ENCODE measurements at places on chromosomes 6 and 20. TPM values are rescaled to one million over a fixed set of nuclear protein-coding genes. Genes with fewer than 3 reads are reported as not detected.

DNA sequence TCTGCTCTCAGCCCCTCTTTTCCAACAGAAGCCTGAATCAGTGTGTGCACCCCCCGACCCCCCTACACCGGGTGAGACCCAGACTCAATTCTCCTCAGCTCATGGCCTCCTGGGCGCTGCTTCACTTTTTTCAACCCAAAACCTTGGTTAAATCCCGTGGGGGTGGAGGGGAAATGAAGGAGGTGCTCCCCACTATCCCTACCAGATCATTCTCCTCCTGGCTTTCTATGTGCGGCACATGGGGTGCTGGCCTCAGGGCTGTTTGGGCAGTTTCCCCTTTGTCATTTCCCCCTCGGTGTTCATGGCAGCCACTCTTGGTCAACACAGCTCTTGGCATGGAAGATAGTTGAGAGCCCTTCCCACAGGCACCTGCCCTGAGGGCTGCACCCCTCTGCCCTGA lies 4.6 kb downstream of the CST4 start:
- no peak for DNase-seq

GRCh38 chr6:33761922-33762629 lies 15.4 kb upstream of the IP6K3 start:
- DNase-seq = no peak

GRCh38 chr6:150569161-150569560 lies 30.5 kb upstream of the PLEKHG1 start:
- DNase-seq = no peak

DNA sequence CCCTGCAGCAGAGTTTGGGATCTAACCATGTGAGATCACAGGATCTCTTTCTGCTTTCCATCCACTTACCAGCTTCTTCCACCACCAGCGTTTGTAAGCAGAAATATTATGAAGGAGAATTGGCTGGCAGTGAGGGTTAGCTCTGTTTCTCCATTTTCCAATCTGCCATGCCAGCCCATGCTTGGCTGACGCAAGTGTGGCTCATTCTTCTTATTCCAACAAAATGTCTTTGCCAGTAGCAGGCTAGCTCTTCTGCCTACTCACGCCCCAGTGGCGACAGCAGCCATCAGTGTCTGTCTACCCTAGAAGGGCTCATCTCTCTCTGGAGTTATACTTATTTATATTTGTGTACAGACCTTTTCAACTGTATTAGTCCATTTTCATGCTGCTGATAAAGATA lies 286.2 kb downstream of the FARS2 start:
- no peak for DNase-seq

DNA sequence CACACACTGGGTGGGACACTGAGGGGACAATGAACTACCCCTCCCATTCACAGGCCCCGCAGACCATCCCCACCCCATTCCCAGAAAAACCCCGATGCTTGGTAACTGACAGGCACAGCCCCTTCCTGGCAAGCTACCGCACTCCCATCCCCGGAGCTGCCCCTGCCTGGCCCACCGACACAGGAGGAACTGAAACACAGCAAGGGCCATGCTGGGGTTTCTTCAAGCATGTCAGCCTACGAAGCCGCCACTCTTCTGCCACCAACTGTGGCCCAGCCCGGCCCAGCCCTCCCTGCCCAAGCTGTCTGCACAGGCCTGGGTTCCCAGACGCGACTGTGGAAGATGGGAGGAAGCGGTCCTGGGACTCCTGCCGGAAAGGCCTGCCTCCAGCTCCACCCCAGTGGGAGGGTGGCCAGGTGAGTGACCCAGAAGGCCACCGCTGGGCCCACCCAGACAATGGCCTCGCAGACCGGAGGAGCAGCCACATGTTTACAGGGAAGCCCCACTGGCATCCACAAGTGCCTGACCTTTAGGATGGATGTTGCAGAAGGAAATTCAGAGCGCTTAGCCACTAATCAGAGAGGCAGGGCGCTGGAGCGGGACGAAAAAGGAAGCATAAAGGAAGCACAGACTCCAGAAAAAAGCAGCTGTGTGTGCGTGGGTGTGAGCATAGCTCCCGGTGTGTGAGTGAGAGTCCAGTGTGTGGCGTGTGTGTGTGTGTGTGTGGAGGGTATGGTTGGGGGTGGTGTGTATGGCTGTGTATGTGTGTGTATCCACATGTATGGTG lies 91.6 kb downstream of the PRND start:
- peak; percentile 41 for DNase-seq

DNA sequence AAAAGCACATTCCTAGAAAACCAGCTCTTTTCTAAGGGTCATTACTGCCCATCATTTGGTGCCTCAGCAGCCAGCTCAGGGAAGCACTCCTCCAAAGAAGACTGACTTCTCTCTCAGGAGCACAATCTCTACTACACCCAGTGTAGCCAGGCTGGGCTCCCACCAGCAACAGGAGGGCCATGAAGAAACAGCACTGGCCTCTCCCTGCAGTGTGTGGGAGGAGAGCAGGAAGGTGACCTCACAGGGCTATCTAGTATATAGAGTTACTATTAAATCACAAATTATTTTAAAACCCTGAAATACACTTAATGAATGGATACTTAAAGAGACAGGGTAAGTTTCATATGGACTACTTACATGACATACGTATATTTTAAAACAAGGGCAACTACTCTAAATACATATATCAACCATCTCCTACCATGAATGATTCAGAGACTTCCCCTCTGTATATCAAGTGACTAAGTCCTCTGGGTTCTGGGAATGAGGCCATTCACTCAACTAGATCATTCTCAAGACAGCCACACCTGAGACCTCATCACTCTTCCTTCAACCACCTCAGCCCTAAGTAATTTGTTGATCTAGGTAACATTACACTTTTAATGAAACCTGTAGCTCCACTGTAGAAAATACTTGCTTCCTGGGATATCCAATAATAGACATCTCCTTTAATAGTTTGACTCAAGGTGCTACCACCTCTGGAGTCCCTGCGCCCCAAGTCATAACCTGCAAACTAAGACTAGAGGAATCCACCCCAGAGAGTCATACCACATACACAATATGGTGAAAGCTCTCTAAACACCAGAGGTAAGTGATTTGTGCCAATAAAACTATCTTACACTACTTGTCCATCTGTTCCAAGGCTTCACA lies 25.2 kb downstream of the TBX18 start:
- no peak for DNase-seq

- no peak for DNase-seq
Measured at GRCh38 chr6:147048930-147049329, 155.3 kb upstream of the STXBP5 start.

DNA sequence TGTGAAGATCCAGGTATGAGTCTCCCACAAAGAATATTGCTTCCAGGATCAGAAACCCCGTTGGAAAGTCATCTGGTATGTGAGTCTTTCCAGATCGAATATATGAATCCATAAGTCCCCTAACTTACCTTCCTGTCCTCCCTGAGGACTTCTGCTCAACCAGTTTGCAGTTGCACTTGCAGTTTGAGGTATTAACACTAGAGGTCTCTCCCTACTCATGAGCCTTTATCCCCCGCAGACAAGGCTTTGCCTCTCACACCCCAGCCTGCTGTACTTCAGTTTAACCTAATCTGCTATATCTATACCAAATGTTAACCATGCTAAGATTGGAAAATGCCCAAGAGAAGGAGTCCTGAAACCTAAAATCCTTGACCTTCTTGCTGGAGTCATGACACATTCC lies 135.3 kb upstream of the DEFB112 start:
- DNase-seq = no peak

DNA sequence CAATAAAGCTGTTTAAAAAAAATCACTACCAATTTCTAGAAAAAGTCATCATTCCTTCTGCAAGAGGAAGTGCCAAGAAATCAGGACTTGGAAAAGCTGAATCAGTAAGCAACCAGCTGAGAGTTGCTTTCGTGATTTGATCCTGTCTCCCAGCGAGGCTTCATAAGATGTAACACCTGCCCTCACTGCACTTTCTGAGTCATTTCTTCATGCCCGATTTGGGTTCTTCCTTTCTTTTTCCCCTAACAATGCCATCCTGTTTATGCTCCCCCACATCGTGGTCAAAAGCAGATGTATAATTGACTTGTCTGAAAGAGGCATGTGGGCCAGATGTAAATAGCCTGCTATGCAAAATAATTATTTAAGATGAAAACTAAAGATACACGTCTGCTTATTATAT lies 52.1 kb downstream of the RIPOR2 start:
- DNase-seq = no peak

DNA sequence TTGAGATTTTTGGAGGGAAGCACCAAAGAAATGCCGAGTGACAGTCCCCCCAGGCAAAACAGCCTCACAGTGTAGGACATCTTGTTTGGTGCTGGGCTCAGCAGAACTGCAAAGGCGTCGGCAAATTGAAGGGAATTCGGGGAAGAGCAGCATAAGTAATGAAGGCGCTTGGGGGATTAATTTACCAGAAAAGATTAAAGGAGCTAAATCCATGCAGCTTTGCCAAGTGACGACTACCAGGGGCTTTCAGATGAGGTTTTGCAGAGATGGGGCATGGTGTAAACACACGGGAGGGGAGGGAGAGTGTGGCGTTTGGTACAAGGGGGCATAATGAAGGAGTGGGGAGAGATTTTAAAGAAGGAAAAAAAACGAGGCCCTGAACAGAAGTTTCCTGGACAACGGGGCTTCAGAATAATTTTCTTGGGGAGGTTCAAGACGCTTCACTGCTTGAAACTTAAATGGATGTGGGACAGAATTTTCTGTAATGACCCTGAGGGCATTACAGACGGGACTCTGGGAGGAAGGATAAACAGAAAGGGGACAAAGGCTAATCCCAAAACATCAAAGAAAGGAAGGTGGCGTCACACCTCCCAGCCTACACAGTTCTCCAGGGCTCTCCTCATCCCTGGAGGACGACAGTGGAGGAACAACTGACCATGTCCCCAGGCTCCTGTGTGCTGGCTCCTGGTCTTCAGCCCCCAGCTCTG lies 45.4 kb upstream of the CDH22 start:
- DNase-seq = no peak

DNA sequence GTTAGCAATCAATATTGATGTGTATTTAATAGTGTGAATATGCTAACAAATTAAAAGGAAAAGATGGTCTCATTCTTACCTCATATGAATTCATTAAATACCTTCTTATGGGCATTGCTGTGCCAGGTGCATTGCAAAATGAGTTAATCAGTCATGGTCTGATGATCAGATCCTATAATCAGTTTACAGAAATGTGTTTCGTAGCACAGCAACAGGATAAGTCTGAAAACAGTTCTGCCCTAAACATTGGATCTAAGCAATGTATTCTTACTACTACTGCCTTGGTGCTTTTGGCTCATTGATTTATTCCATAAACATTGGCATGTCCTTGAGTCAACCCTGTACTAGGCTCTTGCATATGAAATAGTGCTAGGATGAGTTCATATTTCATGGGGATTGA lies 417.0 kb upstream of the JAG1 start:
- DNase-seq = no peak

DNA sequence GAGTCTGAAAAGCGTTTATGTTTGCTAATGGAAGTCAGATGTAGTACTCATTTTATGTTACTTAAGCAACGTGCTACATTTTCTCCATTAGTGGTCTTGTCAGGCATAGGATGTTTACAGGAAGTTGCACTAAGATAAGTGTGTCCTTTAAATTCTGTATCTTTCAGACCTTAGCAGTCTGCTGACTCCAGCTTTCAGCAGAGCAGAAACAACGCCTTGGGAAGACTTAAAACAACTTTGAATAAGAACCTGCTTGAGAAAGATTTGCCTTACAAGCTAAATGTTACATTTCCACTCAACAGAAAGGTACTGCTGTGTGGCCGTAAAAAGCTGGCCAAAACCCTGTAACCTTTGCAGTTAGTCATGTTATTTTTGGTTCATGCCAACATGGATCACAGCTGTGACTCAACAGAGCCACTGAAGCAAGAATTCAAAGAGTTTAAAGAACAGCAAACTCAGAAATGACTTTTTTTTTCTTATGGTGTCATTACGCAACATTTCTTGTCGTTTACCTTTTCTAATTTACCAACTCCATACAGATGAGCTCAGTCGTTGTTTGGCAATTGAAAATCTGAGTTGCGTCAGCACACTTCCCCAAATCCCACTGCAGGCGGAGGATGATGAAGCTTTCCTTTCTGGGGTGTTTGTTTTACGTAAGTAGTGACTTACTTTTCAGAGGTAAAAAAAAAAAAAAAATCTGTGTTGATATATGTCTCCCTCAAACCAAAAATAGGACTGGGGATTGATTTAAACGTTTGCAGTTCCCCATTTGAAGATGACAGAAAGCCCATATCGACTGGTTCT lies 27.9 kb upstream of the BMP6 start:
- DNase-seq = no peak

- DNase-seq = no peak
Measured at GRCh38 chr6:139371421-139372203, 2.8 kb downstream of the CITED2 start.

DNA sequence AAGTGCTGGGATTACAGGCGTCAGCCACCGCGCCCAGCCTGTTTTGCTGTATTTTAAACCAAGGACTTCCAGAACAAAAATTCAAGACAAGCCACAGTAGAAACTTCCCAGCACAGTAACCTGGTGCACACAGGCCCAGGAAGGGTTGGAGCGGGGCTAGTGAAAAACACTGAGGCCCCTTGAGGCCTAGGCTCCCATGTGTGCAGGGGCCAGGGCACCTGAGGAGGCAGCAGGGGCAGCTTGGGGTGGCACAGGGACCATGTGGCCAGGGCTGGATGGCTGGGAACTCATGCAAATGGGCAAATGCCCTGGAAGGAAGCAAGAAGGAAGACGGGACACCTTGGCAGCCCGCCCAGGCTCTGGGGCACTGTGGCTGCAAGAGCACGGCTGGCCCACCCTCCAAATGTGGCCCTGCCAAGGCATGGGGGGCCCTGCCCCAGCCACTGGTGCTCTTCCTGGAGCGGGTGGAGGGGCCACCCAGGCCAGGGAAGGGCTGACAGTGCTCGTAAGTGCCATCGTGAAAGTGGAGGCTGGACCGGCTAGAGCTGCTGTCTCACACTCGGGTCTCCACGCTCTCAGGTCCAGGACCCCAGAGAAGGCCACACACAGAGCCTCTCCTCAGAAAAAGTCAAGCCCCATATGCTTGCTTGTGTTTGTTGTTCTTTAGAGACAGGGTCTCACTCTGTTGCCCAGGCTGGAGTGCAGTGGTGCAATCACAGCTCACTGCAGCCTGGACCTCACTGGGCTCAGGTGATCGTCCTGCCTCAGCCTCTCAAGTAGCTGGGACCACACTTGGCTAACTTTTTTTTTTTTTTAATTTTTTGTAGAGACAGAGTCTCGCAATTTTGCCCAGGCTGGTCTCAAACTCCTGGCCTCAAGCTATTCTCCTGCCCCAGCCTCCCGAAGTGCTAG lies 10.3 kb downstream of the SLC2A4RG start:
- DNase-seq = no peak

GRCh38 chr6:89984926-89985750 lies 90.9 kb downstream of the GJA10 start:
- no peak for DNase-seq

The AKAP12 gene
- 191 TPM for polyA plus RNA-seq

The SYCP2L gene
- polyA plus RNA-seq = 4.6 TPM

The SLC17A1 gene
- 0.64 TPM for polyA plus RNA-seq

The CFB gene
- 13.0 TPM for polyA plus RNA-seq

The UNC5CL gene
- polyA plus RNA-seq = 8.5 TPM
